ENCODE measurements at places on chromosomes 6 and 20.

GRCh38 chr6:150527100-150527499 is 72.6 kb upstream of the PLEKHG1 start:
- no peak for DNase-seq

DNA sequence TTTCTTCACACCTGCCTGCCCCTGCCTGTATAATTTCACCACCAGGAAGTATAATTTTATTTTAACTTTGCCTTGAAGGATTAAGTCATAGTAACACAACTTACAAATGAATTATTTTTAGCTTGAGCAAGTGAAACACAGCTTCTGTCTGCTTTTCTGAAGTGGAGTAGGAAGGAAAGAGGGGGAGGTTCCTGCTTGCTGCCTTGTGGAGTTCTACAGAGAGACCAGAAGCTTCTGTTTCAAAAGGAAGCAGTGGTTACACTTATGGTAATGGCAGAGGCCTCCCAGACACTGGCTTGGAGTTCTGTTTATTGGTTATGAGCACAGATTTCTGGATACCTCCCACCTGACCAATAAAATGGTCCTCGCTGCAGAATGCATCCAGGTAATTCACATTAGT is 159.6 kb downstream of the TMEM200A start:
- DNase-seq, result no peak

- DNase-seq, result no peak
These were observed 68.0 kb upstream of the TFB1M start for GRCh38 chr6:155382338-155382685.

DNA sequence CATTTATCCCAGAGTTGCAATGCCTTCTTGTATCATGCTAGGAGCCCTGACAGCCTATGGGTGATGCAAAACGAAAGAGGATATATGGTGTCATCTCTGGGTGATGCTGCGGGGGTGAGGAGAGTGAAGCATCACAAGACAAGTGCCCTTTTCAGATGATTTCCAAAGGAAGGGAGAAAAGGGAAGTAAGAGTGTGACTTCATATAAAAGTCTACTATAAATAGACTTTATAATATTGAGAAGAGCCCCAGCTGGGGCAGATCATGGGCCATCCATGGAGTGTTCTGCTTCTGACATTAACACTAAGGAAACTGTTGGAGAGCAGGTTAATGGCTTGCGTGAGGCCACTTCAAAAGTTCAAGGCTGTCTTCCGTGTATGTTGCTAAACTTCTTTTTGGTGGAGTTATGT is 4.4 kb downstream of the CD83 start:
- no peak for DNase-seq

DNA sequence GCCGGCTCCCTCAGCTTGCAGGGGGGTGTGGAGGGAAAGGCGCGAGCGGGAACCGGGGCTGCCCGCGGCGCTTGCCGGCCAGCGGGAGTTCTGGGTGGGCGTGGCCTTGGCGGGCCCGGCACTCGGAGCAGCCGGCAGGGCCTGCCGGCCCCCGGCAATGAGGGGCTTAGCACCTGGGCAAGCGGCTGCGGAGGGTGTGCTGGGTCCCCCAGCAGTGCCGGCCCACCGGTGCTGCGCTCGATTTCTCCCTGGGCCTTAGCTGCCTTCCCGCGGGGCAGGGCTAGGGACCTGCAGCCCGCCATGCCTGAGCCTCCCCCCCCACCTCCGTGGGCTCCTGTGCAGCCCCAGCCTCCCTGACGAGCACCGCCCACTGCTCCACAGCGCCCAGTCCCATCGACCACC is 514.5 kb upstream of the GJE1 start:
- DNase-seq, result no peak

- DNase-seq, result no peak
These were observed 243.0 kb downstream of the TSHZ2 start for GRCh38 chr20:53215166-53215565.

DNA sequence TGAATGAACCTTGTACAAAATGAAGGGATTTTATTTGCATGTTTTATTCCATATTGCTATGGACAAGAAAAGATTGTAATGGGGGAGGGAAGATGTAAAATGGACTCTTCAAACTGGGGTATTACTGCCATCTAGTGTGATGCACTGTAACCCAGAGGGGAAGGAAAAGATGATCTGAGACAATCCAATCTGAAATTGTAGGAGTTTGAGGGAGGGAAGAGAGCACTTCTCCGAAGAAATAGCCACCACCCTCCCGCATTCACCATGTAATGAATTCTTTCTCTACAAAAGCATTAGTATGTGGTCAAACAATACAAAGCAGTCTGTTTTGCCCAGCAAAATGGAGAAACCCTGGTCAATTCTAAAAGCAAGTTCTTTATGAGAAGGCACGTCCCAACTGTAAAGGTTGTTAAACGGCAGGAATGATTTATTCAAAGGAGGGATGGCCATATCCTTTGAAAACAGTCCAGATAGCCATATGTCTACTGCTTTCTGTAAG is 679.5 kb upstream of the NRSN1 start:
- peak; percentile 77 for DNase-seq
